ENCODE measurements at places on chromosomes 11 and 22.

- DNase-seq, result no peak
These were observed 38.7 kb downstream of the IGSF9B start for GRCh38 chr11:133917921-133918607.

- DNase-seq, result no peak
These were observed 86.2 kb downstream of the TSPAN18 start for GRCh38 chr11:44812971-44813370.

DNA sequence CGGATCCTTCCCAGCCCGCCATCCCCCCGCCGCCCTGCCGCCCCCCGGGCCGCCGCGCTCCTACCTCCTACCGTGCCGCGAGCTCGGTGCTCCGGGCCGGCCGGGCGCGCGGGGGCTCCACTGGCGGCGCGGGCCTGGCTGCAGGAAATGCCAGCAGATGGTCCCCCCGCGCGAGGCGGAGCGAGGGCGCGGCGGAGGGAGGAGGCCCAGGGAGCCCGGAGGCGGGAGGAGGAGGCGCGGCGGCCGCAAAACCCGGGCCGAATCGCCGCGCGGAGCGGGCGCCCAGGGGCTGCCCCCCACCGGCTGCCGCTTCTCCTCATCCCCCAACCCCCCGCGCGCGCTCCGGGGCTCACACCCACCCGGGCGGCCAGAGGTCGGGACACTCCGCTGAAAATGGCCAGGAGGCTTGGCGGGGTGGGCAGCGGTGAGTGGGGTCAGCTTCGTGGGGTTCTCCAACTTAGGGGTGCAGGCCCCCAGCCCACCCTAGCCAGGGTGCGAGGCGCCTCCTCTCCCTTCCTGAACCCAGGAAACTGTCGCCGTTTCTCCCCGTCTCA, at the start of gene OSBPL5:
Gene OSBPL5, minus strand, starts transcription at position 159 of the 554 bp plus-strand sequence. CDS start 36,162 bp downstream, outside the sequence.
- DNase-seq, result peak; percentile 73

DNA sequence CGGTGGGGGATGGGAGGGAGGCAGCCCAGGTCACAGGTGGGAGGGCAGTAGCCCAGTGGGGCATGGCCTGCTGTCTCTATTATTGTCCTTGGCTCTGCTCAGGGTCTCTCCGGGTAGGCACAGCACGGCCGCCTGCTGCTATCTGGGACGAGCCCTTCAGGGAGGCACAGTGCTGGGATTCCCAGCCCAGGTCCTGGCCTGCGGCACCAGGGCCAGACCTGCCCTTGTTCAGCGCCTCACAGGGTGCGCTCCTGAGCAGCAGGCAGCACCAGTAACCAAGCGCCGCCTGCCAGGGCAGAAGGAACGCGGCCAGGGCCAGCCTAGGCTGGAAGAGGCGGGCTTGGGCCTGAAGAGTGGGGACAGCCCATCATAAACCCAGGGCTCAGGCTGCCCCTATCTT, 151.0 kb downstream of the MPPED1 start:
- no peak for DNase-seq

GRCh38 chr11:94184846-94185245, 56.2 kb downstream of the PANX1 start:
- DNase-seq, result no peak

- no peak for DNase-seq
These were observed 54.1 kb downstream of the PDHX start for GRCh38 chr11:34970480-34970879.

DNA sequence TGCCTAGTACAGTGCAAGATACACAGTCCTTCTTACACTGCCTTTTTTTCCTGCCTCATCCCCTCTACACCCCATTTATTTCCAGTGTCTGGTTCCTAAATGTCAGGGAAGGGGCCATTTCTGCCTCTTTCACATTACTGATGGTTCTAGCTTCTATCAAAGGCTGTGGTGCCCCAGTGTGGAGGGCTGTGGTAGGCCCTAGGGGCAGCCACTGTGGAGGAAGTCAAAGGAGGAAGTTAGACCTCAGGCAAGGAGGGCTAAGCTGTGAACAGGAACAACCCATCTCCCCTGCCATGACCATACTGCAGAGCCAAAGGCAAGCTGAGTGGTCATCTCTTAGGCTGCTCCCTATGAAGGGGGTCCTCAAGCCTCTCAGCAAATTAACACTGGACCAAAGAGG, 81.9 kb upstream of the CRTAM start:
- no peak for DNase-seq

DNA sequence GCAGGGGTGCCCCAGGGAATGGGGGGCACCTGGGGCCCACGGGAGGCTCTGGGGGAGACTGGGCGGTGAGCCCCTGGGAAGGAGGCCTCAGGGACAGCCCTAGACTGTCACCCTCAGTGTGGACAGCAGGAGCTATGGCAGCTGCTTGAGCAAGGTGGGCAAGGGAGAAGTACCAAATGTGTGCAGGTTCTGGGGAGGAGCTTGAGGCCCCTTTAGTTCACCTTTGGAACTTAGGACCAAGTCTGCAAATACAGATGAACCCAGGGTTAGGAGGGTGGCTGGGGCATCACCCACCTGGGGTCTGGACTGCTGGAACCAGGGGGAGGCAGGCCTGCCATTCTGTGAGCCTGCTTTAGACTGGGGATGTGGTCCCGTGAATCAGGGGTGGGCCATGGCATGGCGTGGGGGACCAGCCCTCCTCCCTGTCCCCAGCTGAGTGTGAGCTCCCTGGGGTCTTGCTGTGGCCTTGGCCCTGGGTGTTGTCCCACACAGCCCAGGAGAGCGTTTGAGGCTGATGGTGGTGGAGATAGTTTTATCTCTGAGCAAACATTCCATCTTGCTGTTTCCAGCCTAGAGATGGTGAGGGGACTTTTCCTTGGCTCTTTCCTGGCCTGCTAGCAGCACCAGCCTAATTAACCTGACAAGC, 122.3 kb downstream of the KCNQ1 start:
- no peak for DNase-seq

GRCh38 chr22:49116021-49116420, 711.7 kb downstream of the BRD1 start:
- no peak for DNase-seq

- DNase-seq, result no peak
These were observed 47.8 kb downstream of the CD6 start for GRCh38 chr11:61019037-61019831.

- DNase-seq, result peak; percentile 18
These were observed 85.8 kb downstream of the FANCF start for GRCh38 chr11:22539821-22540256.
